Peyer's patch (tissue), 4 donors: ENCODE measurements at places on chromosomes 16 and 17. TPM values are rescaled to one million over a fixed set of nuclear protein-coding genes. Genes with fewer than 3 reads are reported as not detected.
A peak's percentile ranks its signal among the peaks of the same experiment; 100 is the strongest.

GRCh38 chr17:44084131-44084538, 13.6 kb downstream of the G6PC3 start:
- H3K27ac ChIP-seq: no peak overlapping the region
- peaks cover 6% of the 10 kb centered on the region for H3K4me1 ChIP-seq
- no peaks in the 10 kb centered on the region for H3K27me3 ChIP-seq
- H3K4me3 ChIP-seq: no peak overlapping the region
- DNase-seq: no peak

GRCh38 chr16:2160915-2161551, 5.5 kb downstream of the TRAF7 start:
- peak; percentile 21 for DNase-seq
- H3K27me3 ChIP-seq: no peaks in the 10 kb centered on the region
- H3K4me3 ChIP-seq: no peak overlapping the region
- peak overlapping the region; percentile 68 for H3K27ac ChIP-seq
- peaks cover 25% of the 10 kb centered on the region for H3K4me1 ChIP-seq

- no peak for DNase-seq
- H3K4me1 ChIP-seq: peaks cover 14% of the 10 kb centered on the region
- H3K4me3 ChIP-seq: no peak overlapping the region
- no peaks in the 10 kb centered on the region for H3K27me3 ChIP-seq
- no peaks in the 10 kb centered on the region for H3K36me3 ChIP-seq
- H3K27ac ChIP-seq: peak overlapping the region; percentile 9
These were observed 30.0 kb downstream of the ANKFY1 start for GRCh38 chr17:4233668-4234258.

- DNase-seq: no peak
- H3K4me1 ChIP-seq: no peaks in the 10 kb centered on the region
- no peak overlapping the region for H3K4me3 ChIP-seq
- no peaks in the 10 kb centered on the region for H3K36me3 ChIP-seq
- H3K27ac ChIP-seq: no peak overlapping the region
These were observed 108.2 kb upstream of the RBBP6 start for GRCh38 chr16:24430954-24431760.

- H3K36me3 ChIP-seq: no peaks in the 10 kb centered on the region
- H3K27ac ChIP-seq: peak overlapping the region; percentile 57
- no peak for DNase-seq
- H3K27me3 ChIP-seq: no peaks in the 10 kb centered on the region
These were observed 35.9 kb upstream of the ACSM2B start for GRCh38 chr16:20611975-20612481.

Gene RNF43
- 104 TPM for total RNA-seq

DNA sequence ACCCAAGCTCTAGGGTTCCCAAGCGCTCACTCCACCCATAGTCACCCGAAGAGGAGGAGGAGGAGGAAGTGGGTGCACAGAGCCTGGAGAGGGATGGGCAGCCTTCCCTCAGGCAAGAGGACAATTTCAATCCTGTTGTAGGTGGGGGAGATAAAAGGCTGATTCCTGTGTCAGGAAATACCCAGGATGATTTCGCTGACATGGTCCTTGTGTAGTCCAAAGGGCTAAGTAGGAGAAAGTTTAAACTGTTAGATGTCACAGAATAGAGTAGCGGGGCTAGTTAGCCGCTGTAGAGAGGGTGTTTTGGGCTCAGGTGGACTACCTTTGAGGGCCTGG, 1.3 kb upstream of the EXOC7 start:
- H3K27me3 ChIP-seq: no peaks in the 10 kb centered on the region
- H3K27ac ChIP-seq: no peak overlapping the region
- H3K4me1 ChIP-seq: no peaks in the 10 kb centered on the region
- DNase-seq: no peak
- no peaks in the 10 kb centered on the region for H3K36me3 ChIP-seq

Gene GRAP
- total RNA-seq: 3.0 TPM

Gene ENPP7
- total RNA-seq: not detected

DNA sequence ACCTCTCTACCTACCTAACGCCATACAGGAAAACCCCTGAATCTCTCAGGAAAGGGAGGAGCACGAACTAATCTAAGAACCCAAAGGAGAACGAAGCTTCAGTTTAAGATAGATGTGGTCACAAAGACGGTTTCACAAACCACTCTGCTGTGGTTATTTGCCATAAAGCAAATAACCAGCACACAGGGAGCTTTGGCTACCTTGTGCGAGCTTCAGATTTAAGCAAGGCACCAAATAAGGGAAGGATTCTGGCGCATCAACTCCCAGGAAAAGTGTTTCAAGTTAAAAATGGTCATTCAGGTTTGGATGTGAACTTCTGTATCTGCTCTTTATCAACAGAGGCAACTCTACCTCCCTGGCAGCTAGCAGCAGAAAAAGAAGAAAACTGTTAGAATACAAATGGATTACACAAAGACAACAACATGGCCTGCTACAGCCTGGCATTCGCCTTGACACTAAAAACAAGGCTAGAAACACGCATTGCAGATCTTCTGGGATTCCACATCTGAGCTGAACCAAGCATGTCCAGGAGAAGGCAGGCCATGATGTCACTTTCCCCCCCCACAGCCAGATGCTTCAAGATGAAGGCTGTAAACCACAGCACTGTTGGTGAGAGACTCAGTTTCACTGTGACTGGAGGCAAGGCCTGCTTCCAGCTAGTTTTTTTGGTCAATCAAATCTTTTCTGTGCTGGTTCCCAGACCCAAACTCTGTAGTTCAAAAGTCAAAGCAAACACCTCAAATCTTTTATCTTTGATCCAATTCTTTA, 43.6 kb downstream of the SMG6 start:
- H3K27ac ChIP-seq: peak overlapping the region; percentile 66
- no peak overlapping the region for H3K4me3 ChIP-seq
- H3K36me3 ChIP-seq: no peaks in the 10 kb centered on the region
- H3K4me1 ChIP-seq: no peaks in the 10 kb centered on the region
- DNase-seq: no peak
- no peaks in the 10 kb centered on the region for H3K27me3 ChIP-seq

Gene CLEC10A
- total RNA-seq: 9.1 TPM

DNA sequence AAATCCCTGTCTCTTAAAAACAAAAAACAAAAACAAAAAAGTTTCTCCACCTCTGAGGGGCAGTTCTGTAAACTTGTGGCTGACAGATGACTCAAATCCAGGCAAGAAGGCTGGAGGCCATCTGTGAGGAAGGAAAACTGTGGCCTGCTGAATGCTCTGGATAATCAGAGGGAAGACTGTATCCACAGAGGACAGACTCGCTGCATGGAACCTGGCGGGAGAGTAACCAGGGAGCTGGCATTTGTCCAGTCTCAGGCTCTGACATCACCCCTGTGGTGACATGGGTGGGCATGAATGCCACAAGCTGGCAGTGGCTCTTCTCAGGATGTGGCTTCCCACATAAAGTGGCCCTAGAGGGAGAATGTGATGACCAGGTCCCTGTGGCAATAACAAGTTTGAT, 2.8 kb upstream of the KSR1 start:
- H3K27ac ChIP-seq: no peak overlapping the region
- H3K4me3 ChIP-seq: no peak overlapping the region

- peaks cover 15% of the 10 kb centered on the region for H3K4me1 ChIP-seq
- no peaks in the 10 kb centered on the region for H3K36me3 ChIP-seq
- H3K4me3 ChIP-seq: peak overlapping the region; percentile 95
- no peaks in the 10 kb centered on the region for H3K27me3 ChIP-seq
These were observed 996 bp downstream of the SLC25A10 start for GRCh38 chr17:81713004-81713555.

GRCh38 chr17:55280212-55280611, 15.5 kb downstream of the HLF start:
- no peaks in the 10 kb centered on the region for H3K27me3 ChIP-seq
- H3K4me3 ChIP-seq: no peak overlapping the region
- peaks cover 31% of the 10 kb centered on the region for H3K4me1 ChIP-seq
- no peak for DNase-seq
- no peaks in the 10 kb centered on the region for H3K36me3 ChIP-seq

Gene LGALS9B
- total RNA-seq: 6.1 TPM

GRCh38 chr17:72099919-72100318, 20.9 kb upstream of the SOX9 start:
- no peaks in the 10 kb centered on the region for H3K4me1 ChIP-seq
- H3K36me3 ChIP-seq: no peaks in the 10 kb centered on the region
- no peak overlapping the region for H3K4me3 ChIP-seq
- H3K27ac ChIP-seq: no peak overlapping the region

DNA sequence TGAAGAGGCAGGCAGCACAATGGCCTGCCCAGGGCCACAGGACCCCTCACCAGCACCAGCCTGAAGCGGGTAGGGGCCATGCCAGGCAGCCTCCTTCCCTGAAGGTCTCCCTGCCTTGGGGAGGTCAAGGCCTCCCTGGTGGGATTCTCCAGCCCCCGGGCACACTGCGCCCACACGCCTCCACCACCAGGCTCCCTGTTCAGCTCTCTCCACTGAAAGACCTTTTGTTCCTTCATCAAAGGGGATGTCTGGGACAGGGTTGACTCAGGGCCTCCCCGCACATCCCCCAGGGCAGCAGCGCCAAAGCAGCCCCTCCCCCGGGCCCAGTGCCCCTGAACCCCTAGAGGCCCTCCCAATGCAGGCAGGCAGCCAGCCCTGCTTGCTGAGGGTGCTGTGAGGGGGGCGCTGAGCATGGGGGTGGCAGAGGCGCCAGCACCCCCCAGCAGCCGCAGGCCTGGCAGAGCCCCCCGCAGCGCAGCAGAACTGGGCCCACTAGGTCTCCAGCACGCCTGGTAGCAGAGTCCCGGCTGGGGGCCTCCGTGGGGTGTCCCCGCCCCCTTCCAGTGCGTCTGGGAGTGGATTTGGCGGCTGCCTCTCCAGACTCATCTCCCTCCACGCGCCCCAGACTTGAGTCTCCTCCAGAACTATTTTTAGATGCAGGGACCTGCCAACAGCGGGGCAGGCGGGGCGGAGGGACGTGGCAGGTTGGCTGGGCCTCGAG, 13.1 kb downstream of the BCAR1 start:
- H3K4me3 ChIP-seq: no peak overlapping the region
- H3K27ac ChIP-seq: peak overlapping the region; percentile 35
- peaks cover 38% of the 10 kb centered on the region for H3K4me1 ChIP-seq
- H3K27me3 ChIP-seq: no peaks in the 10 kb centered on the region
- H3K36me3 ChIP-seq: no peaks in the 10 kb centered on the region
- peak; percentile 21 for DNase-seq

Gene PDILT
- total RNA-seq: not detected

DNA sequence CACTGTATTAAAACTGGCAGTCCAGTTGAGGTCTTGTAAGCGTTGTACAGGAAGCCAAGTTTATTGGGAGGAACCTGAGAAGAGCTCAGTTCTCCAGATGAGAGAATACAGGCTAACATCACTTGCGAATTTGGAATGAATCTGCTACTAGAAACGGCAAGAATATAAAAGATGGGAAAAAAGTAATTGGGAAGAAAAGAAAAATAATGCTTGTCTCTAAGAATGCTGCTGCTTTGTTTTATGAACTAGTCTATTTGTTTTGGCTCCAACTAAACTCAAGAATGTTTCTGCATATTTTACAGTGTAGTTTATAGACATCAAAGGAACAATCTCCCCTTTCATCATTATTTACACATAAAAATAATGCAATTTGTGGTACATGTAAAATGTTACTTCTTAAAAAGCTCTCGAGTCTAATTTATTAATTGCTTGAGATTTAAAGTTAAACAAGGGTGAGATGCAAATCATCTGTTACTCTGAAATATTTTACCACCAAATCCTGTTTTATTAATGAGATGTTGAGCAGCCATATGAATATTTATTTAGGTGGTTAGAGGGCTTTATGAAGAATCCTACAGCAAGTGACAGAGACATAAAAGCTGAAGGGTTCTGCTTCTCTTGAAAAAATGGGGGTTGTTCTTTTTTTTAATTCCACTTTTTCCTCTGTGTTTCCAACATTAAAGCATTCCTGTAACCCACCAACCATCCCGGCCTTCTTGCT, 162.1 kb upstream of the AXIN2 start:
- no peaks in the 10 kb centered on the region for H3K27me3 ChIP-seq
- no peak overlapping the region for H3K27ac ChIP-seq
- H3K4me1 ChIP-seq: no peaks in the 10 kb centered on the region
- no peak for DNase-seq
- H3K36me3 ChIP-seq: no peaks in the 10 kb centered on the region

Gene CLEC18B
- total RNA-seq: 1.2 TPM

Gene C16orf92
- total RNA-seq: not detected

GRCh38 chr16:81933361-81933760, 77.9 kb downstream of the SDR42E1 start:
- no peak overlapping the region for H3K27ac ChIP-seq
- H3K36me3 ChIP-seq: peaks cover 11% of the 10 kb centered on the region
- H3K27me3 ChIP-seq: no peaks in the 10 kb centered on the region
- H3K4me3 ChIP-seq: no peak overlapping the region
- no peak for DNase-seq

DNA sequence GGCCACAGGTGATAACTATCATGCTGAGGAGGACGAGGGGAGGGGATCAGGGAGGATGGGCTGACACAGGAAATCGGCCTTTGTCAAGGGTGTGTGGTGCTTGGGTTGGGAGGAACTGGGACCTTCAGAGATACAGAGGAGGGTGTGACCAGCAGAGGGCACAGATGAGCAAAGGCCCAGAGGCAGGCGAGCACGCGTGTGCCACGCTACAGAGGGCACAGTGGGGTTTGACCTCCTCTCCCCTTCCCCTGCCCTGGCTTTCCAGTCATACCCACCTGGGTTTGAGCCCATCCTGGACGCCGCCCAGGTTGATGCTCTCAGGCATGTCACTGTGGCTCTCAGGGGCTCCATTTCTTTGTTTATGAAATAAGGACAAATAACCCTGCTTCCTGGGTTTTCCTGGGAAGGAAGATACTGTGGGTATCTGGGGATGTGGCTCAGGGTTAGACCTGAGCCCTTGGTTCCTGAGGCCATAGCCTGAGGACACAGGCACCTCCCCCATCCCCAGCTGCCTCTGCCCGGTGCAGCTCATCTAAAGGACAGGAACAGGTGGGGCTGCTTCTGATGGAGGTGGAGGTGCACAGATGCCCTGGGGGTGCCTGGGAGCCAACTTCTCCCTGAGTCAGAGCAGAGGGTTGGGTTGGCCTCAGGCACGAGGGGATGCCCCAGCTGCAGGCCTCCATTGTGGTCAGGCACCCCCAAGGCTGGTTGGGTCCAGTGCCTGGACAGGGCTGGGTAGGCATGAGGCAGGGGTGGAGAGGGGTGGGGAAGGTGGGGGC, 51.8 kb downstream of the BEAN1 start:
- H3K27me3 ChIP-seq: no peaks in the 10 kb centered on the region
- DNase-seq: peak; percentile 94
- no peak overlapping the region for H3K4me3 ChIP-seq
- H3K36me3 ChIP-seq: no peaks in the 10 kb centered on the region
- no peaks in the 10 kb centered on the region for H3K4me1 ChIP-seq

Gene EVPLL
- not detected for total RNA-seq

Gene KRT27
- not detected for total RNA-seq

Gene PRSS27
- total RNA-seq: not detected

GRCh38 chr17:67161573-67161972, 83.4 kb downstream of the HELZ start:
- H3K27me3 ChIP-seq: no peaks in the 10 kb centered on the region
- H3K36me3 ChIP-seq: no peaks in the 10 kb centered on the region
- DNase-seq: no peak
- no peak overlapping the region for H3K4me3 ChIP-seq
- no peak overlapping the region for H3K27ac ChIP-seq

Gene RDM1
- total RNA-seq: 1.9 TPM

- no peaks in the 10 kb centered on the region for H3K36me3 ChIP-seq
- no peak overlapping the region for H3K27ac ChIP-seq
- H3K4me3 ChIP-seq: no peak overlapping the region
- no peak for DNase-seq
- no peaks in the 10 kb centered on the region for H3K27me3 ChIP-seq
- peaks cover 4% of the 10 kb centered on the region for H3K4me1 ChIP-seq
These were observed 7.8 kb upstream of the GSE1 start for GRCh38 chr16:85605051-85605911.
